ENCODE measurements at places on chromosomes 7 and 10.

DNA sequence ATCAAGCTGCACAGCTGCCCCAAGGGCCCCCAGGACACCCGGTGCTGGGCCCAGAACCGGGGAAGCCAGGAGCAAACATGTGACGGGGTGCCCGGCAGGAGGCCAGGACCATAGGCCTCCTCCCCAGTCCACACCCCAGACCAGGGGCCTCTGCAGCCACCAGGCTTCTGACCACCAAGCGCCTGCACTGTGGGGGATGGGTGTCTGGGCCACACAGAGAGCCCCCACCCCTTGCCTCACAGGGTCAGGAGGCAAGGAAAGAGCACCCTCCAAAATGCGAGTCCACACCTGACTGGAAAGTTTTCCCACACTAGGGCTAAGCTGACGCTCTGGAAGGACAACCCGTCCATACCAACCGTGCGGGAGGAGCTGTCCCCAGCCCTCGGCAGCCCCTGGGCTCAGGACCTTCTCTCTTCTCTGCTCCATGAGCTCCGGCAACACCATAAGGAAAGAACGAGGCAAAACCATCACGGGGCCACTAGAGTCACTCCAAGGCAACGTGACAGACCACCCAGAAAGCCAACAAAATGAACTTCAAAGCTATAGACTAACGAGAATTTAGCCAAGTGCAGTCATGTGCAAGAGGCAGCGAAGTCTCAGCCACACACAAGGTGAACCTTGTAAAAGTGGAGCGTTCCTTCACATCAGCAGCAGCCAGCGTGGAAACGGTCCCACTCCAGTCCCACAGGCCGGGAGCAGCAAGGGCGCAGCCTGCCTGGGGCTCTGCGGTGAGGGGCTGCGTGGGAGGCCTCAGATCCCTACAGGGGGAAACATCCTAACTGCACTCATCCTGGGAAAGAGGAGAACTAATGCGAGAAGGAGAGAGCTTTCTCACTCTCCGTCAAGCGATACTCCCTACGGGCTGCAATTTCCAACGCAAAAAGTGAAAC, 5.1 kb downstream of the STK32C start:
- DNase-seq: peak; percentile 58

DNA sequence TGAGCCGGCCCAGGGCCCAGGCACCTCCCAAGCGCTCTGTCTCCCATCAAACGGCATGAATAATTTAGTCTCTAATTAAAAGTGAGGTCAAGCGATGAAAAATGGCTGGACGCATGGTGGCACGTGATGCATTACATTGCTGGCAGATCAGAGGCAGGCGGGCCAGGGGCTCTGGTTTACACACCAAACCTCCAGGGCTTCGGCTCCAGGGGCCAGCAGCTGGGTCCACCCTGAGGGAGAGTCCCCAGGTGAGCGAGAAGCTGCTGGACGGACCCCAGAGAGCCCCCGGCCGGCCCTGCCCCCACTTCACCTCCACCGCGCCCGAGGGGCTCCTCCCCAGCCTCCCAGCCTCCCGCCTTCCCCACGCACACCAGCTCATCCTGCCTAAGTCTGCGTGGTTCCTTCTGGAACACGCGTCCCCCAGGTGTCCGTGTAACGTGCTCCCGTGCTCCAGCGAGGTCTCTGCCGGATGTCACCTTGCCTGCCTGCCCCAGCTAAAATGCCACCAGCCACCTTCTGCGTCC, 23.2 kb downstream of the UNCX start:
- DNase-seq: peak; percentile 73

DNA sequence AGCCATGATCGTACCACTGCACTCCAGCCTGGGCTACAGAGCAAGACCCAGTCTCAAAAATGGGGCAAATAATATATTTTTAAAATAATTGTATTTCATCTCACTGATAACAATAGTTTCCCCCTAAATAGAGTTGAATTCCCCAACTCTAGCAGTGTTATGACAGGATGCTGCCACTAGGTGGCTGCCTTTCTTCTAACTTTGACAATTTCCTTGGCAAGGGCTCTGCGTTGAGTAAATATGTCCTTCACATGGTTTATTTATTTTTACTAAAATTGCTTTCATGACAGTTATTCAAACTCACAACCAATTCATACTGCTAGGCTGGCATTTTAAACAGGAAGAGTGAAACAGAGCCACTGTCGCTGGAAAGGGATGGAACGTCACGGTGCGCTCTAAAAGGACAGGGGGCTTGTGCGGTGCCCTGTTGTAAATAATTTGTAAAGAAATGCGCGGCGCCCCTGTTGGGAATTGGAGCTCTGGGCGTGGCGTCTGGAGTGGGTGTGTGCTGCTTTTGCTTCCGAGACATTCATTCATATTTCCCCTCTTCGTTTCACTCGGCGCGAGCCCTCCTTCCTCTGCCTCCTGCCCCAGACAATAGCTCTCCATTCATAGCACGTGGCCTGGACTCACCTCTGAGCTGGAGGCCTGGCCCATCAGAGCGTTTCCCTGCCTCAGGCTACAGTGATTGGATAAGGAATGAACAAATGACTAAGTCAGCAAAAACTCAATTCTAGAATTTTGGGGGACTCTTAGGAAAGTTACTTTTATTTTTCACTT, 20.5 kb upstream of the PITRM1 start:
- peak; percentile 80 for DNase-seq

DNA sequence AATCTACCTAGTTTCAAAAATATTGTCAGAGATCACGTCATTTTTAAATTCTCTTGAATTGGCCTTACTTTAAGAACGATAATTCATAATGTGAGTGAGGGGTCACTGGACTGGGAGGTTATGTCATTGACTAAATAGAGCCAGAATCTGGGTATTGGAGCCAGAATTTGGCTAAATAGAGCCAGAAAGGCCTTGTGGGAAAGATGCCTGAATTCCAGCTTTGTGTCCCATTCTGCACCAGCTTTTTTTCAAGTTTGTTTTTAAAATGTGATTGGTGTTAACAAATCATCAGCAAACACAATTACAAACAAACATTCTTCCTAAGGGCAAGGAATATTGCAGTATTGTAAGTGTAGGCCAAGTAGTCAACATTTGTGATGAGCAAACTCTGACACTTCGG, 233.2 kb upstream of the PRKCQ start:
- DNase-seq: no peak

DNA sequence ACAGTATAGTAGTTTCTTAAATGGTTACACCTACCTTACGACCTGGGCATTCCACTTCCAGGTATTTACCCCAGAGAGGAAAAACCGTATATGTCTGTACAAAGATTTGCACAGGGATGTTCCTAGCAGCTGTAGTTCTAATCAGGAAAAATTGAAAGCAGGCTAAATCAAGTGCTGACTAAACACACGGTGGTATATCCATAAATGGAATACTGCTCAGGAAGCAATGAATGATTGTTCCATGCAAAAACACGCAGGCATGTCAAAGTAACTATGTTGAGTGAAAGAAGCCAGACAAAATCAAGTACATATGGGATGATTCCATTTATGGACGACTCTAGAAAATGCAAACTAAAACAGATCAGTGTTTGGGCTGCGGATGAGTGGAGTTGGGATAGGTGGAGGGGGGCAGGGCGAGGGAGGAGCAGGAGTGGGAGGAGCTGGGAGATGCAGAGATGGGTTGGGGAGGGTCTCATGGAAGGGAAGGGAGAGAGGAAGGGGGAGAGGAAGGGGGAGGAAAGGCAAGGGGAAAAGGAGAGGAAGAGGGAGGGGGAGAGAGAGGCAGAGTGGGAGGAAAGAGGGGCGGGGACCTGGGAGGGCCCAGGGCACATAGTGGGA, 484 bp upstream of the MSRB2 start:
- no peak for DNase-seq

DNA sequence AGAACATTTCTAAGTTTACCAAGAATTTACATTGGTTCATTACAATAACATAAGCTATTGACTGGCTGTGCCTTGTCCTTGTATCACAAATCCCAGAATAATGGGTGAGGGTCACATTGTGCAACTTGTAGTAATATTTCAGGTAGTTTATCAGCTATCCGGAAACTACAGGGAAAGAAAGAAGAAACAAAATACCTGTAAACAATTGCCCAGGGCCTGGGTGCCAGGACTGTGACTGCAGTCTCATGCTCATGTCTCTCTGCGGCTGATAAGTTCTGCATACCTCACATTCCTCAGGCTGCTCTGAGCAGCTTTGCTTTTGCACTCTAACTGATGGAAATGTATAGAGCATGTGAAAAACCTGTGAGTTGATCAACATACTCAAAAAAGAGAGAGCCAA, 131.8 kb upstream of the TRIM24 start:
- DNase-seq: no peak

DNA sequence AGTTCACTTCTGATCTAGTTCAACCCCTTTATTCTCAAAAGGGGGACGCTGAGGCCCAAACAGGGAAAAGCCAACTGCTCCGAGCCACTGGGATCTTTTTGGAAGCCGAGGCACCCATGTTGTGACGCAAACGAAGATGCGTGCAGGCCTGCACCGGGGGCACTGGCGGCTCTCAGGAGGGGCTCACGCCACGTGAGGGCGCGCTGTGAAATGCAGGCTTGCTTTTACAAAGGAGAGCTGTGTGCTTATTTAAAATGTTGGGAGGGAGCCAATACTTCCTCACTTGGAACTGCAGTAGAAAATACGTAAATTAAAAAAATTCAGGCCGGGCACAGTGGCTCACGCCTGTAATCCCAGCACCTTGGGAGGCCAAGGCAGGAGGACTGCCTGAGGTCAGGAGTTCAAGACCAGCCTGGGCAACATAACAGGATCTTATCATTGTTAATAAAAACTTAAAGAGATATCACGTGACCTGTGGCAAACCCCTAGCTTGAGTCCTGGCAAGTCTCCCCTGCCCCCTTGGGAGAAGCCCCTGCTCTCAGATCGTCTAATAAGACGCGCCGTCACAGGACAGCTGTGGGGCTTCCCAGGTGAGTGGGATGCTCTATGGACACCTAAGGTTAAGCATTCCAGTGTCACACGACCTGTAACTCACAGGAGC, 16.3 kb downstream of the BRI3 start:
- no peak for DNase-seq

DNA sequence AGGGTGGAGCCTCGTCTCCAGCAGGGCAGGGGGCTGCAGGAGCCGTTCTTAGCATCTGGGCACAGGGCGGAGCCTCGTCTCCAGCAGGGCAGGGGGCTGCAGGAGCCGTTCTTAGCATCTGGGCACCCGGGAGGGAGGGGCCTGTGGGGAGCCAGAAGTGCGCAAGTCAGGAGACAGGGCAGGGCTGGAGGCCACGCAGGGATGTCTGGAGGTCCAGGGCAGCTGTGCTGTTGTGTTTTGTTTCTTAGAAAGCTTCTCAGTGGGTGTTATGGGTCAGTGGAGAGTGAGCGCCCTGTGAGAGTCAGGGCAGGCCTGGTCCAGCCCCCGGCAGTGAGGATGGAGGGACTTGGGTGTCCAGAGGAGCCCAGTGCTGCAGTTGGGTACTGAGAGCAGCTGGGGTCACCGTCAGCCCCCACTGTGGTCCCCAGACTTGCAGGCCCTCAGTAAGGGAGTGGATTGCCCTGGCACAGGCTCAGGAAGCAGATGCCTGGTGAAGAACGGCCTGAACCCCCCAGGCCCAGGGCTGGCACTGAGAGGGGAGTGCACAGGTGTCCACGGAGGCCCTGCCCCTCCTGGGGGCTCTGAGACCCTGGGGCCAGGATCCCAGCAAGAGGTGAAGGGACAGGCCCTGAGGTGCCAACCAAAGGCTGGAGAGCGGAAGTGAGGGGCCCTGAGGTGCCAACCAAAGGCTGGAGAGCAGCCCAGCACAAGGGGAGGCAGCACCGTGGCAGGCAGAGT, 29.8 kb downstream of the FAM20C start:
- DNase-seq: peak; percentile 54

DNA sequence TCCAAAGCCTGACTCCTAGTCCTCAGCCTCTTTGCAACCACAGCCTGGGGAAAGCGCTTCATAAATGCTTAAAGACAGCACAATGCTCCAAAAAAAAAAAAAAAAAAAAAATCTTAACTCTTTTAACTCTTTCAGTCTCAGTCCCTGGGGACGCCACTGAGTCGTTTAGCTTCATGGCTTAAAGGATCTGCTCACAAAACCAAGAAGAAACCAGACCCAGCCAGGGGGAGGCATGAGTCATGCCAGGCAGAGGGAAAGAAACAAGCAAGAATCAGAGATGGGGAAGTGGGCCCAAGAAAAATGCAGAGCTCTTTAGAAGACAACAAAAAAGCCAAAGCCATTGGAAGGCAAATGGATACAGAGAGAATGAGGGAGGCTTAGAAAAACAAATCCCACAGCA, 32.5 kb upstream of the DOCK1 start:
- DNase-seq: no peak

DNA sequence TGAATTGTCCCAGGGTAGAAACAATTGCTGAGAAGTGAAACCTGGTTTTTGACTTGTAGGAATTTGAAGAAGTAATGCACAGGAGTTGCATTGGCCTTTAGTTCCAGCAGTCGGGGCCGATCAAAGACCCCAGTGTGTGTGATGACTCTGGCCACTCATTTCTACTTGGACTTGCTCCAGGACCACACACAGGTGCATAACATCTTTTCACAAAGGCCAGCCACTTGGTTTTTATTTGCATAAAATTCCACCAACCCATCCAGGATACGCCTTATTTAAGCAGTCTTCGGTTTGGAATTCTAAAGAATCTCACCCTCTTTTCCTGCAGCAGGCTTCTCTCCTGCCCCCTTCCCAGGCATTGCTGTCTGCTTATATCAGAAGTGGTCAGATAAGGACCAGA, 162.0 kb upstream of the HABP2 start:
- no peak for DNase-seq

- DNase-seq: peak; percentile 44
These were observed 148.2 kb upstream of the SLC26A5 start for GRCh38 chr7:103594186-103594585.

DNA sequence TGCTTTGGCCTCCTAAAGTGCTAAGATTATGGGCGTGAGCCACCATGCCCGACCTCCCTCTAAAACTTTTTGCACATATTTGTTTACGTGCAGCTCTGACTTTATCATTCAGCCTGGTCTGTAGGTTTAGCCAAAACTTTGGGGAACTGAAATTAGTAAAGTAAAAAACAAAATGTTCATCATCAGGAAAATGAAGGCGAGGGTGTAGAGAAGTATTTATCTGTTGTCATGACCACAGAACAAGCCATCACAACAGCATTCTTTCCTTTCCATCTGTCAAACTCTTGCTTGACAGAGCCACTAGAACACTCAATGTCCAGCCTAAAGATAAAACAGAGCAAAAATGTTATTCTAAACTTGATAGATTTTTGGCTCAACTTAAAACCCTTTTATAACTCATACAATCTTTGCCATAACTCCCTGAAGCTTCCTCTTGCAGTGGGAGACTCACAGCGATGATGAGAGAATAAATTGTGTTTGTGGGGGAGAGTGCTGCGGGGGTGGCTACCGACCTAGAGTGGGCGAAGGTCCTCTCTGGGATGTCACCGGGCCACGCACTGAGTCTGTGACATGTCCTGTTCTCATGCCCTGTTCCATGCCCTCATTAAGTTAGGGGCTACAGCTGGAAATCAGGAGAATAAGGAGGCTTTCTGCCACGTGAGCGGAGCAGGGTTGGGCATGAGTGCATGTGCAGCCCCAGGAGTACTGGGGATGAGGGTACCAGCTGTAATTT, 58.6 kb upstream of the MKRN1 start:
- DNase-seq: no peak
